ENCODE measurements at places on chromosomes 5 and 9. TPM values are rescaled to one million over a fixed set of nuclear protein-coding genes. Genes with fewer than 3 reads are reported as not detected.

Gene TAS2R1
- not detected for total RNA-seq

Gene FBLL1
- not detected for total RNA-seq

Gene IFNA13
- not detected for total RNA-seq

Gene FRMPD1
- 1.9 TPM for total RNA-seq

Gene SV2C
- 0.22 TPM for total RNA-seq

Gene IL12B
- total RNA-seq: not detected

Gene FBXO4
- total RNA-seq: 3.6 TPM

Gene SMIM33
- total RNA-seq: not detected

Gene CCL21
- total RNA-seq: 12.4 TPM

Gene CARD6
- 7.1 TPM for total RNA-seq

Gene PIP5K1B
- 60.6 TPM for total RNA-seq

Gene SPAG8
- 2.1 TPM for total RNA-seq

Gene SLC34A1
- total RNA-seq: not detected

Gene SMC5
- total RNA-seq: 10.0 TPM

Gene MCIDAS
- total RNA-seq: not detected

Gene SLC4A9
- not detected for total RNA-seq

Gene SEMA5A
- 28.6 TPM for total RNA-seq

Gene SPARC
- total RNA-seq: 517 TPM

Gene TNFSF15
- total RNA-seq: 0.08 TPM

Gene PRDM12
- not detected for total RNA-seq

Gene IL13
- total RNA-seq: not detected

Gene KIF24
- total RNA-seq: 0.78 TPM

Gene C9orf50
- not detected for total RNA-seq

Gene OTP
- not detected for total RNA-seq

Gene TLX3
- total RNA-seq: not detected

Gene LECT2
- total RNA-seq: not detected

Gene C5orf63
- 11.4 TPM for total RNA-seq

Gene CRHBP
- 1.3 TPM for total RNA-seq

Gene SMU1
- 15.2 TPM for total RNA-seq

Gene FCN1
- total RNA-seq: 5.7 TPM

Gene ZFP37
- 1.1 TPM for total RNA-seq

Gene LCN12
- total RNA-seq: 2.9 TPM

Gene SCGB3A2
- total RNA-seq: not detected

Gene PAEP
- total RNA-seq: not detected

Measured in Right ventricle myocardium inferior (tissue), 1 donor.